Stimulated activated CD4-positive, alpha-beta T cell treated with anti-CD3 and anti-CD28 coated beads, Interleukin-1b, Interleukin-23, amount 100 ng/mL, for 1 hour (primary cell): ENCODE measurements at places on chromosomes 2 and 18.

DNA sequence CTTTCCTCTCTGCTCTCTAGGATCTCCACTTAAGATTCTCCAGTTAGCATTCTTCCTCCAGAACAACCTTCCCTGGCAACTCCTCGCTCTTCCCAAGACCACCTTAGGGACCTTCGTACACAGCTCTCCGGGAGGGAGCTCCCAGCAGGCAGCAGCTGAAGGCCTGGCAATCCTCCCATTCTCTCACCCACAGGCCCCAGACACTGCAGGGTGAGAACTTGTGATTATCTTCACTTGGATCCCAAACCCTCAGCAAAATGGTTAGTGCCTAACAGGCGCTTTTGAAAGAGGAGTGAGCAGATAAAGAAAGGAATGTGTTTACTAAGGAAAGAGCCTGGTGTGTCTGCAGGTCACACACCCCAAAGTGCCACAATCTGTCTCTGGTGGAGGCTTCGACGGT lies 83.8 kb upstream of the SNTG2 start:
- no peak for DNase-seq

DNA sequence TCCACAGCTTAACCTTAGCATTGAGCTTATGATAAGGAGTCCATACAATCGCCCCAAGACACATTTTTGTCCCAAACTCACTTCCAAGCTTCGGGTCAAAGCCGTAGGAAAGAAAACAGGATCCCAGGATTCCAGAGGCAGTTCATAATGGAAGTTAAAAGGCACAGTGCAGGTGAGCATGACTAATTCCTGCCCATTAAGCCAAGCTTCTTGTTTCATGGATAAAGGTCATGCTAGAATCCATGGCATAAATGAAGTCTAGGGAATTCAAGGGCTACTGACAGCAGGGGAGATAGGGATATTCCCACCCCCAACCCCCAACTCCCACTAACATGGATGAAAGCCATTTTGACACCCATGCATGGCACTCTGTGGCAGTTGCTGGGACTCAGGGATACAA lies 10.2 kb upstream of the INPP4A start:
- no peak for DNase-seq

DNA sequence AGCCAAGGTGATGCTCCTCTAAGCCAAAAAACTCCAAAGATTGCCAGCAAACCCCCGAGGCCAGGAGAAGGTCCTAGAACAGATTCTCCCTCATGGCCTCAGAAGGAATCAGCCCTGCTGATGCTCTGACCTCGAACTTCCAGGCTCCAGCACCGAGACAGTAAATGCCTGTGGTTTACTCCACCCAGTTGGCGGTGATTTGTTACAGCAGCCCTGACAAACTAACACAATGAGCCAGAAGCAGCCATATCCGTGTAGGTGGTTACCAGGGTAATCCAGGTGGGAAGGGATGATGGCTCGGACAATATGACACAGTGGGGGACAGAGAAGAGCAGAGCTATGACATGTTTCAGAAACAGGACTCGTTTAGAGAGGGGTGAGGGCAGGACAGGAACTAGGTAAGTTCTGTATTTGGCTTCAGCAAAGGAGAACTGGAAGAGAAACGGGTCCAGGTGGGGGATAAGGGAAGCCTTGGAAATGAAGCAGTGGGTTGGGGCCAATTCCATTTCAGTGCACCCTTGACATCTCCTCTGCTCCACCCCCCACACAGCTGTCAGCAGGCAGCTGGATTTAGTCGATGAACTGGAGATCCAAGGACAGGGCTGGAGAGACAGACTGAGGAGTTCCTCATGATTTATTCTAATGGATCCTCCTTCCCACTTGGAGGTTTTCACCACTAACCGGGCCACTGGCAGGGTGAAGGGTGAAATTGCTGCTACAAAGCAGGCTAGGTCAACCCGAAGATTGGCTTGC lies 179.7 kb upstream of the SH3BP4 start:
- DNase-seq, result no peak

GRCh38 chr2:173124441-173124840 lies 48.8 kb downstream of the MAP3K20 start:
- no peak for DNase-seq

- no peak for DNase-seq
Observed at GRCh38 chr2:20333738-20334137, 16.9 kb downstream of the PUM2 start.

- DNase-seq, result no peak
Observed at GRCh38 chr2:200659410-200659809, 73.6 kb downstream of the AOX1 start.

- DNase-seq, result no peak
Observed at GRCh38 chr18:74146756-74147155, 878 bp downstream of the FBXO15 start.

DNA sequence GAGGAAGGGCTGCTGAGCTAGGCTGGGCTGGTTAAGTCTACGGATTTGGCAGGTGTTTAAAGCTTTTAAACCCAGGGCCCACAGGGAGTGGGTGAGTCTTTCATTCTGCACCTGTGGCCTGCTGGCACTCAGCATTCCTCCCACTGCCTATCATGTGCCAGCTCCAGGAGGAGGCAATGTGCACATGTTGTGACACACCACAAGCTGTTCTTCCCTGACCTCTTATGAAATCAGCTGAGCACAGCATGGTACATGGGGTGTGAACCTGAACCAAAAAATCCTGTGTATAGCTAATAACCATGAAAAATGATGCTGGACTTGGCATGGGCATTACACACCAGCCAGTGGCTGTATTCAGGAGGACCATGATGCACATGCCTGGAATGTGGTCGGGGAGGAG lies 297.9 kb upstream of the MMADHC start:
- DNase-seq, result no peak

GRCh38 chr2:28136556-28136955 lies 246.0 kb downstream of the BABAM2 start:
- no peak for DNase-seq

- DNase-seq, result no peak
Observed at GRCh38 chr18:24930971-24931370, 421.0 kb downstream of the ZNF521 start.

DNA sequence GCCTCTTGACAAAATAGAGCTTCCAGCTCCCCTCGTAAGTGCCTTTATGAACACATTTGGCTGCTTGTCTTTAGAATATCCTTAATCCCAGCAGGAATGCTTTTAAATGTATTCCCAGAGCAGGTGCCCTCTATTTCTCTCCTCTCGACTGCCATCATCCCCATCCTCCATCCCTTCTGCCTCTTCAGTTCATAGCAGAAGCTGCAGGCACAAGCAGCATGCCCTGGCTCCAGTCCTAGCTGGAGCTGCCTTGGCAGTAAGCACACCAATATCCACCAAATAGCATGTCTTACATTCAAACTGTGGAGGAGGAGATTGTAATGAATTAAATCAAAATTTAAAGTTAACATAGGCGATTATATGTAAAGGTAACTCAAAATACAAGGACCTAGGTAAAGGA lies 891.3 kb upstream of the SLC39A10 start:
- no peak for DNase-seq

GRCh38 chr2:216366777-216367471 lies 5.4 kb downstream of the MARCHF4 start:
- DNase-seq, result no peak

- no peak for DNase-seq
Observed at GRCh38 chr2:177622521-177622920, 229.9 kb downstream of the AGPS start.

DNA sequence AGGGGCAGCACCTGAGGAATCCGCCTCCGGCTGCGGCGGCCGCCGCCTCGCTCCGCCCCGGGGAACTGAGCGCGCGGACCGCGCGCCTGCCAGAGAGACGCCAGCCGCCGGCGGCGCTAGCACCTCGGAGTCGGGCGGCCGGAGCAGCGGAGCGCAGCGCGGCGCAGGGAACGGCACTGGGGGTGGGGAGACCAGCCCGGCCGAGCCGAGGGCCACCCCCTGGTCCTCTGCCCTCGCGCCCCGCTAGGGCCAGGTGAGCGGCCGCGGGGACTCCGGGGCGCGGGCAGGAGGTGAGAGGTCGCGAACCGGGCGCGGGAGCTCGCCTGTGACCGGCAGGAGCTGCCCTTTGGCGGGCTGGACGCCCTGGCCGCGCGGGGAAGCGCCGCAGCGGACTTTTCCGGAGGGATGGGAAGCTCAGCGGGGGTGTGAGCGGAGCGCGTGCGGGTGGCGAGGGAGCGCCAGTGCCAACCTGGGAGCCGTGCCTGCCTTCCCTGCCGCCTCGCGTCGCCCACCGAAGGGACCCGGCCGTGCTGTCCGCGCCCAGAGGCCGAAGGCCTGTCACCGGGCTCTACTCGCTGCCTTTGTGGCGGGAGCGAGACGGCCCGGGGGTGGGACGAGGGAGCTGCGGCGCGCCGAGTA lies at the start of gene GREB1L:
Gene GREB1L (plus strand): TSS at position 92 of the 639 bp plus-strand sequence. CDS start 141,287 bp downstream, outside the sequence.
- DNase-seq, result no peak

GRCh38 chr2:11065833-11066485 lies 89.3 kb upstream of the SLC66A3 start:
- no peak for DNase-seq

GRCh38 chr2:71940695-71941094 lies 207.0 kb downstream of the CYP26B1 start:
- DNase-seq, result no peak

- no peak for DNase-seq
Observed at GRCh38 chr2:71130905-71131244, 441 bp downstream of the MPHOSPH10 start.

GRCh38 chr2:197504000-197504399 lies 3.8 kb downstream of the HSPE1 start:
- no peak for DNase-seq

- no peak for DNase-seq
Observed at GRCh38 chr18:55794288-55795052, 206.5 kb upstream of the TCF4 start.

DNA sequence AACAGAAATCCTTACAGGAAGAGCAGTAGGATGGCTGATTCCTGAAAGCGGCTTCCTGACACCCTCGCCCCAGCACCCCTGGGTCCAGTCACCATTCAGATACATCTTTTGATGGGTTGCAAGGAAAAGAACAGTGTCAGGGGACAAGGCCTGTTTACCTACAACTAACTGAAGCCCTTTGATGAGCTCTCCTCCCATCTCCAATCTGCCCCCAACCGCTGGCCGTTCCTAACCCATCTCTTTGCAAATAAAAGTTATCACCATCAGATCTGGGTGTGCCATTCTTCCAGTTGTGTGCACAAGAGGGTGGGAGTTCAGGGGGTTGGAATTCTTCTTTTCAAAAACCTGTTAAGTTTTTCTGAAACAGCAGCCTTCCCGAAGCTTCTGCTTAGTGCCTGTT lies 48.9 kb downstream of the ARL4C start:
- no peak for DNase-seq

- no peak for DNase-seq
Observed at GRCh38 chr2:206728277-206729199, 10.3 kb upstream of the DYTN start.

- no peak for DNase-seq
Observed at GRCh38 chr2:128306081-128306930, 12.4 kb downstream of the HS6ST1 start.

DNA sequence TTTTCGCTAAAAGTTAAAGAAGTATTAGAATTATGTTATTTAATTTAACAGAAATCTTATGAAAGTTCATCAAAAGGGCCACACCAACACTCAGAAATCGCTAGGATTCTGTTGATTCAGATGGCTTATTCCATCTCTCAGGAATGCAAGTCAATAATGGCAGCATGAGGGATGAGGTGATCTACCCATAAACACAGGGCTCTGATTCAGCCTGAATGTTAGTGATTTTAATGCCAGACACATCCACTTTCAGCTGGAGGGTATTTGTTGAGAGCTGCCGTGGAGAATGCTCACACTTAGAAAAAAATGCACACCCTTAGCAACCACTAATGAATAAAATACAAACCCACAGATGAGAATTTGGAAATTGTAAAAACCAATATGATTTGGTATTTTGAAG lies 173.3 kb upstream of the ERBB4 start:
- DNase-seq, result no peak

DNA sequence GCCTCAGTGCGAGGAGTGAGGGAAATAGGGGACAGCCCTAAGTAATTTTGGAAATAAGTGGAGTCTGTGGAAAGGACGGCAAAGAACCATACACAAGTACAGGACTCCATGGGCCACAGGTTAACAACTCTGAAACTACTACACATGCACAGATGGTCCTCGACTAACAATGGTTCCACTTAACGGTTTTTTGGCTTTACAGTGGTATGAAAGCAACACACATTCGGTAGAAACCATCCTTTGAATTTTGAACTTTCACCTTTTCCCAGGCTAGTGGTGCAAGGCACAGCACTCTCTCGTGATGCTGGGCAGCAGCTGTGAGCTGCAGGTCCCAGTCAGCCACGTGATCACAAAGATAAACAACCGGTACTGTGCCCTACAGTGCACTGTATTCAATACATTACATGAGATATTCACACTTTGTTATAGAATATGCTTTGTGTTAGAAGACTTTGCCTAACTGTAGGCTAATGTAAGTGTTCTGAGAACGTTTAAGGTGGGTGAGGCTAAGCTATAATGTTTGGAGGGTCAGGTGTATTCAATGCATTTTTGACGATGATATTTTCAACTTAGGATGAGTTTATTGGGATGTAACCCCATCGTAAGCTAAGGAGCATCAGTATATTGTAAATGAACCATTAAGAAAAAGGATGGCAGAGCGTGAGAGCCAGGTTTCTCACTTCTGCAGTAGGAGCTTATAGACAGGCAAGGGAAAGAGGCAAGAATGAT lies 44.6 kb downstream of the TBC1D8 start:
- DNase-seq, result no peak

- DNase-seq, result no peak
Observed at GRCh38 chr2:2694746-2695145, 363.7 kb upstream of the MYT1L start.
